Inflammatory macrophage treated with lipopolysaccharide for 1 hour (primary cell): ENCODE measurements at places on chromosomes 13 and 19.
A peak's percentile ranks its signal among the peaks of the same experiment; 100 is the strongest.

- no peak for DNase-seq
Observed at GRCh38 chr19:7858109-7858770, 15.9 kb downstream of the PRR36 start.

- DNase-seq, result no peak
Observed at GRCh38 chr13:101289764-101290163, 126.5 kb downstream of the NALCN start.

DNA sequence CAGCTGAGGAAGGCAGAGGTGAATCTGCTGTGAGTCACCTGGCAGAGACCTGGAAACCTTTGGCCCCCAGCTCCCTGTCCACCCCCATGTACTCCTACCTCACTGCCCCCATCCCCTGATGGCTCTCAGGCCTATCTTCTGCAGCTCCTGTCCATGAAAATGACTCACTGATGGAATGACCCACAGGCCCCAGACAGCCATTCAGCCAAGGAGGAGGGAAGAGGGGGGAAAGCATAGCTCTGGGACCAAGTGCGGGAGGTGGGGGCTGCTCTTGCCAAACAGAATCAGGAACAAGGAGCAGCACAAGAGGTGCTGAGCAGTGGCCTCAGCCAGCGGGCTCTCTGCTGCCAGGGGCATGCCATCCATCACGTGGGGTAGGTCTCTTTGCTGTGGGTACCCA lies 111.4 kb upstream of the C1QTNF9B start:
- no peak for DNase-seq

DNA sequence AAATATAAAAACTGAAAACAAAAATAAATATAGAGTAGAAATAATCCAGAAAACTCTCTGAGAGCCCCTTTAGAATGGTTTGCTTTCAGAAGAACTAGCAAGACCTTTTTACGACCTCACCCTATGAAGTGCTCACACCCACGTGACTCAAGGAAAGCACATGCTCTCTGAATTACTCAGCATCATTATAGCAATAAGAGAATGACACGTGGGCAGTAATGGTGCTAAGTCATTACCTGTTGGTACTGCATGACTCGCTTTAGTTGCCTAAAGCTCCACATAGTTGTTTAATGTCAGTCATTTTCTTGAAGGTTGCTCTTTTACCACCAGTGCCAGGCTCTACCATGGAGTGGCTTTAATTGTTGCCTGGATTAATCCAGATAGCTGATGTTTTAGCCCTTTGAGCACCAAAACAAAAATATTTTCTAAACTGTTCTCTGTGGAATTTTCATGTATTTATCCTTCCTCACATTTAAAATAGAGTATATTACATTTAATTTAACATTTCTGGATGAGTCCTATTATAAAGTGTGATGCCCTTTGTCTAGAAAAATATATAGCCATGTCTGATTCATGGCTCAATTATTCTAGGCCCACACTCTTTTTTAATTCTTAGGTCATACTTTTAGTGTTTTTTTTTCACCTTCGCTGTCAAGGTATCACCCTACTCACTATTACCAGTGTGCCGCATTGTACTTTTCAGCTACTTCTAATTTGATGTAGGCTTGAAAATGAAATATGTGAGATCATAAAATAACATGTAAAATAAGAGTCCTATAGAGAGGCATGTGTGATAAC lies 56.8 kb downstream of the THSD1 start:
- DNase-seq, result peak; percentile 61

DNA sequence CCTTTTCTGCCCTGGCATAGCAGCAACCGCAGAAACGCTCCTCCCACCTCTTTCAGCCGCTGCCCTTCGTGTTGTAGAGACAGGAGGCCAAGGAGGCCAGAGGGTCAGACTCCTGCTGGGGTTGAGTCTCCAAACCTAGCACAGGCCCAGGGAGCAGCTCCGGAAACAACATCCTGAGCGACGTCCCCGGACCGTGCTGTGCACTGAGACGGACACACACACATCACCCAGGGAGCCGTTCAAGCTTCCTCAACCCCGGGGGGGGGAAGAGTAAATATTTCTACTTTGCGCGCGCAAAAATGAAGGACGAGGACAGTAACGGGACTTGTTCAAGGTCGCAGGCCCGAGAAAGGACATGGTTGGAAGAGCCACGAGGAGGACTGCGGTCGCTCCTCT lies 657 bp downstream of the ZNF550 start:
- no peak for DNase-seq

- no peak for DNase-seq
Observed at GRCh38 chr19:43561139-43561970, 14.0 kb downstream of the XRCC1 start.

GRCh38 chr13:103187721-103188156 lies 121.5 kb upstream of the SLC10A2 start:
- DNase-seq, result no peak

- DNase-seq, result no peak
Observed at GRCh38 chr13:30895773-30896172, 10.3 kb upstream of the MEDAG start.

DNA sequence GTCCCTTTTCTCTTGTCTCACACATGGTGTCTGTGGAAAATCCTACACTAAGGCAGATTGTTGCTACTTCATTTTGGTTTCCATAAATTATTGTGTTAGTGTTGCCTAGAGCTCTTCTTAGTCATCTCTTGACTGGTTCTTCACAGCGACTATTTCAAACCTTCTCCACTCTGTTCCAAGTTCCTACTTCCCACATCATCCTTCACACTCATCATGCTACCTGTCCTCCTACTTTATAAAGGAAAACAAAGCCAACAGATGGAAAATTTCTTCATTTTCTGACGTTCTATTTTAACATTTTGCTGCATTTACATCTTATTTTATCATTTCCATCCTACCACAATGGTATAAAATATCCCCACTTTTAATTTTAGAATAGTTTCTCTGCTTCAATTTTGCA lies 614.1 kb downstream of the LMO7 start:
- DNase-seq, result no peak

DNA sequence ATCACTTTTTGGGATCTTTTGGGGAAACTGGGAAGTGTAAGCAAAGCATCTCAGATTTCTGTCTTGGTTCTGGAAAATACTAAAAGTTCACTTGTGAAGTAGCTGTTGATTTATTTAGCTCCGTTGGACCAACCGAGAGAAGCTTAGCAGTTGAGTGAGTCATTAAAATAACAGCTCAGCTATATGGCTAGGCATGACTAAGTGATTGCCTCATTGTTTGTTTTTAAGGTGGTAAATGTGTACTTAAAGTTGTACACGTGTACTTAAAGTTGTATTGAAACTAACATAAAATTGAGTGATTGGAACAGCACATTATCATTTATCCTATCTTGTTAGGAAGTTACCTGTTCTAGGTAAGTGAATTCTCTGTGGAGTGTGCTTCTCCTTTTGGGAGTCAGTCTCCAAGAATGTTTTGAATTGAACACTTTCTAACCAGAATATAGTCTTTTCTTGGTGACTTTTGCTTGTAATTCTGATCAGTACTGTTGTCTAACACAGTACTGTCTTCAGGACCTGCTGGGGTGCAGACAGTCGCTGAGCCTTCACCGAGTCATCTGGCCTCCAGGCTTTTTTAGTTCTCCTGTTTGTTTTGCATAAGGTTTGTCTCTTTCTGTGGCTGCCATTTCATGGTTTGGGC lies 2.9 kb upstream of the DCUN1D2 start:
- peak; percentile 69 for DNase-seq

DNA sequence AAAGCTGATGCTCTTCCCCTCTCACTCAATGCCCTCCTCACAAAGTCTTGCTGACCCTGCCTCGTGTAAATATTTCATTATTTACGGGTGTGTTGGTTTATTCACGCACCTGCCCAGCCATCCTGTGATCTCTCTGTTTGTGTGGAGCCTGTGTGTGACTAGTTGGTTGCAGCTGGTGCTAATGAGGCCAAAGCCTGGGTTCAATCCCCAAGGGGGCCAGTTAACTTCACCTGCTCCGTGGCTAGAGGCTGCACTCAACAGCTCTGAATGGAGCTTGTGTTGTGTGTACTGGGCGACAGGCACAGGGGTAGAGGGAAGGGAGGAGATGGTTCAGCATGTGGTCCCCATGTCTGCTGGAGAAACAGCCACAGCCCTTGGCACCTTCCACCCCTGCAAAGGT lies 109.5 kb downstream of the DNAJC15 start:
- no peak for DNase-seq

GRCh38 chr19:29014857-29015436 lies 198.0 kb downstream of the UQCRFS1 start:
- DNase-seq, result no peak

DNA sequence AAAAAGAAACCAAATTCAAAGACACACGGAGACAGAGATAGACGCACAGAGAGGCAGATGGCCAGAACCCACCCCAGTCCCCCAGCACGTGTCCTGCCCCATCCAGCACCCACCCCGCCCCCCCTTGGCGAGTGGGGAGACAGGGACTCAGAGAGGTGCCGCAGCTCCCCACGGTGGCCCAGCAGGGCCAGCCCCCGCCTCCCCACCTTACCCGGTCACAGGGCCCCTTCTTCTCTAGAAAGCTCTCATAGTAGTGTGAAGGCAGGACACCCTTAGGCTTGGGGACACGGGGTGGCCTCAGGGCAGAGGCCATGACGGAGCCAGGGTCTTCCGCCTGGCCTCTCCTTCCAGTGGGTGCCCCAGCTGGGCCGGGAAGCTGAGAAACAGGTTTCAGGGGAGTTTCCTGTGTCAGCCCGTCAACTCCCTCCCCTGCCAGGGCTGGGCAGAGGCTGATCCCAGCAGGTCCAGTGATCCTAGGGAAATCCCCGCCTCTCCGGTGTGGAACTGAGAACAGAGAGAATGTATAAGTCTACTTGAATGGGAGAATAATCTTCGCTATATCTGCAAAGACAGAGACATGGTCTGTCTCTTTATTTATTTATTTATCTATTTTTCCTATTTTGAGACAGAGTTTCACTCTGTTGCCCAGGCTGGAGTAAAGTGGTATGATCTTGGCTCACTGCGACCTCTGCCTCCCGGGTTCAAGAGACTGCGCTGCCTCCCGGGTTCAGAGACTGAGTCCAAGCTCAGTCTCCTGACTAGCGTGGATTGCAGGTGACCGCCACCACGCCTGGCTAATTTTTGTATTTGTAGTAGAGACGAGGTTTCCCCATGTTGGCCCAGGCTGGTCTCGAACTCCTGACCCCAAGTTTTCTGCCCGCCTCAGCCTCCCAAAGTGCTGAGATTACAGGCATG lies at the start of gene STAP2:
TSS of gene STAP2 (minus strand) at position 387 of the 915 bp plus-strand sequence. CDS start at position 313, 74 bp downstream.
- peak; percentile 35 for DNase-seq

DNA sequence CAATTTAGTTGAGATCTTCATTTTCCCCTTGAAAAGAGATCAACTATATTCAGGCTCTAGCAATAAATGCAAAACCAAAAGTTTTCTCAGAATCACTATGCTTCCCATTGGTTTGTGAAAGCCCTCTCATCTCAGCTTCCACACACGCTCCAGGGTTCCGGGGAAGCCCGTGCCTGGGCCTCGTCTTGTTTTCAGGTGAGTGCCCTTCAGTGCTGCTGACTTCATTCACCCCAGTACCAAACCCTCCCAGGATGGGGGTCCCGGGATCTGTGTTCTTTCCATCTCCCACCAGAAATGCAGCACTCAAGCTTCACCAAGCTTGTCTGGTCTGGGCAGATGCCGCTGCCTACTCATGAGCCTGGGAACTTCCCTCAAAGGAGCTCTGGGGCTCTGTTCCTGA lies 97.7 kb downstream of the TEX29 start:
- DNase-seq, result no peak

- no peak for DNase-seq
Observed at GRCh38 chr19:22427960-22428913, 6.1 kb upstream of the ZNF98 start.

DNA sequence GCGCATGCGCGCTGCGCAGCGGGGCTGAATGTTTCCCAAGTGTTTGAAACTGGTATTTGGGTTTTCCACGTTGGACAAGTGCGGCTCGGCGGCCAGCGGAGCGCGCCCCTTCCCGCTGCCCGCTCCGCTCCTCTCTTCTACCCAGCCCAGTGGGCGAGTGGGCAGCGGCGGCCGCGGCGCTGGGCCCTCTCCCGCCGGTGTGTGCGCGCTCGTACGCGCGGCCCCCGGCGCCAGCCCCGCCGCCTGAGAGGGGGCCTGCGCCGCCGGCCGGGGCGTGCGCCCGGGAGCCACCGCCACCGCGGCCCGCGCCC lies at the start of gene ING1:
TSS of gene ING1 (plus strand) at position 59 of the 311 bp plus-strand sequence. CDS start 450 bp downstream, outside the sequence.
- no peak for DNase-seq

DNA sequence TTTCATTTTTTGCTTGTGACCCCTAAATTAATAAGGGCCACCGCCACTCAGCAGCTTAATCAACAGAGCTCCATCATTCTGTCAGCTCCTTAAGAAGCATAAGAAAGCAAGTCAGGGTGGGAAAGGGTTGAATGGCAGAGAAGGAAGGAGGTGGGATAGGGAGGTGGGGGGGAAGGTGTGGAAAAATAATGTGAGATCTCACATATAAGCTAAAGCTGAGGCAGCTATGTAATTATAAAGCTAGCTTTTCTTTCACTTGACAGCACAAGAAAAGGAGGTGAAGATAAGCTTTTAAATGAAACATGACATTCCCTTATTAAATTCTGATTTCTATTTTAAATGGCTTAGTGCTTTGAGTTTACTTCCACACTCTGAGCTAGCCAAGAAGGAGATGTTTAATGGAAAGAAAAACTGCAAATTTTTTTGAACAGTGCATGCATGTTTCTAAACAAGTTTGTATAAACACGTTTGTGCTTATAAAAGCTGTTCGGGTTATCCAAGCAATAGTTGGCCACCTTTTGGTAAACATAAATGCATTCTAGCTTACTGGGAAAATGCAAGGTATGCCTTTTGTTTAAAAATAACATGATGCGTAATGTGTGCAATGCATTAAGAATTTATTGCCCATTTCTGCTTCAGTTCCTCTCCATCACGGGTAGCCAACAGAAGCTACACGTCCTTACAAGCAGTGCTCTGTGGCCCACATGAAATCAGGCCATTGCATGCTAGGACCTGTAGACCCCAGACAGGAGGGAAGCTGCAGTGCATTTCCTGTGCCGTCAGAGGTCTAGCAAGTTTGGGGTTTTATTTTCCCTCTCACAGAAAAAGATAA lies 96.2 kb downstream of the LHFPL6 start:
- no peak for DNase-seq

DNA sequence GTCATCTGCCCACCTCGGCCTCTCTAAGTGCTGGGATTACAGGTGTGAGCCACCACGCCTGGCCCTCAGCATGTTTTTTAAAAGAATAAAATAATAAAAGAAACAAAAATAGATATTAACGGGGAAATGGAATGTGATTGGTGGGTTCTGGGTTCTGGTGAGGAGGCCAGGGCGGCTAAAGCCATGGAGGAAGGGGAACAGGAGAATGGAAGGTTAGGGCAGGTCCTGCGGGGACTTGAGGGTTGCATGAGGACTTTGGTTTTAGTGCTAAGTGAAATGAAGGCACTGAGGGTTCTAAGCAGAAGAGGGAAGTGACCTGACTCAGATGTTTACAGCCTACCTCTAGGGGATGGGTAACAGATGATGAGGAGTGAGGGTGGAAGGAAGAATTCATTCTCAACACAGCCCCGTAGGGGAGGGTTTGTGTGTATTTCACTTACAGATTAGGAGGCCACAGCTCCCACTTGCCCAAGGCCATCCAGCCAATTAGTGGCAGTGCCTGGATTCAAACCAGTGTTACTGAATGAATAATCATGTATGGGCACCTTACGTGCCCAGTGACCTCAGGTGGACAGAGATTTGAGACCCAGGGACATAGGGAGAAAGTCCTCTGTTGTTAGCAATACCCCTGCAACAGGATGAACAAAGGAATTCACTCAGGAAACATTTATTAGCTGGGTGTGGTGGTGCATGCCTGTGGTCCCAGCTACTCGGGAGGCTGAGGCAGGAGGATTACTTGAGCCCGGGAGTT lies 6.7 kb upstream of the MRPL4 start:
- DNase-seq, result no peak

GRCh38 chr19:29855741-29856500 lies 44.1 kb downstream of the CCNE1 start:
- no peak for DNase-seq
